Tongue (tissue), 3 donors: ENCODE measurements at places on chromosomes 4 and X.

DNA sequence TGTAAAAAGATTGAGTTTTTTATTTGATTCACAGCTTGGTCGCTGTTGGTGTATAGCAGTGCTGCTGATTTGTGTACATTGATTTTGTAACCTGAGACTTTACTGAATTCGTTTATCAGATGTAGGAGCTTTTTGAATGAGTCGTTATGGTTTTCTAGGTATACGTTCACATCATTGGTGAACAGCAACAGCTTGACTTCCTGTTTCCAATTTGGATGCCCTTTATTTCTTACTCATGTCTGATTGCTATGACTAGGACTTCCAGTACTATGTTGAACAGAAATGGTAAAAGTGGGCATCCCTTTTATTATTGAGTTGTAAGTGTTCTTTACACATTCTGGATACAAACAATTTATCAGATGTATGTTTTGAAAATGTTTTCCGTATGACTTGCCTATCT is 76.0 kb downstream of the ADGRG4 start:
- no peak for DNase-seq

DNA sequence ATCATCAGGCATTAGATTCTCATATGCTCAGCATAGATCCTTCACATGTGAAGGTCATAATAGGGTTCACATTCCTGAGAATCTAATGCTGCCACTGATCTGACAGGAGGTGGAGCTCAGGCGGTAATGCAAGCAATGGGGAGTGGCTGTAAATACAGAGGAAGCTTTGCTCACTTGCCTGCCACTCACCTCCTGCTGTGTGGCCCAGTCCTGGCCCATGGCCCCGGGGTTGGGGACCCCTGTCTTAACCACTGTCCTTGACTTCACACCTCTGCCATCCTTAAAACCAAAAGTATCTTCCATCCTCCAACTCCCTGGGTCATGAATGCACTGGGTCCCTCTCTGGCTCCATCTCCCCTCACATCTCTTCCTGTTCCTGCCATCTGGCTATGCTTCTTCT is 129.1 kb downstream of the HMX1 start:
- no peak for DNase-seq

DNA sequence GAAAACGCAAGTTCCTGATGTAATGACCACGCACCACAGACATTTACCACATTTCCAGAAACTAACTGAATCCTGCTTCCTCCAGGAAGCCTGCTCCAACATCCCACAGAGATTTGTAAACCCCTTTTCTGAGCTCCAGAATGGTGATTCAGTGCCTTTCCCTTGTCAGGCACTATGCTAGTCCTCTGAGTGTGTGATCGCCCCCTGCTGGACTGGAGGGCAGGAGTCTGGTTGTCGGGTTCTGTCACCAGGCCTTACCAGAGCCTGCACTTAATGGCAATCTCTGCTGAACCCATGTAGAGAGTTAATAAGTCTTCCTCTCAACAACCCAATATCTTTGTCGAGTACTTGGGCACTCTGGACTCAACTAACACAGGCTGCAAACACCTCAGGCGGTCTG is 14.5 kb upstream of the KDM5C start:
- DNase-seq: no peak

- DNase-seq: peak; percentile 80
Measured at GRCh38 chrX:139559383-139560042, 29.0 kb downstream of the F9 start.

- no peak for DNase-seq
Measured at GRCh38 chr4:68445111-68445510, 2.2 kb upstream of the TMPRSS11E start.

- peak; percentile 84 for DNase-seq
Measured at GRCh38 chr4:147362938-147363337, 118.0 kb upstream of the EDNRA start.

DNA sequence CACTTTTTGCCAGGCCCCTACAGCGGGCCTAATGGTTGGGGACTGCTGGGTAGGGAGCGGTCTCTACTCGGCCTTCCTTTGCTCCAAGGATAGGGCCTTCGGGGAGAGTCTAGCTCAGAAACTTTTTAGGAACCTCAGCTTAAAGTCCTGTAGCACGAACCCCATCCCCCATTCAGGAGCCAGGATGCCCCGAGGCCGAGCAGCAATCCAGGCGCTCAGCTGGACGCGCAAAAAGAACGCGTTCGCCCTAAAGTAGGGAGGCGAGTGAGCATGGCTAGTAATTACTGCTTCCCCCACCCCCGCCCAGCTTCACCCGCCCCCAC is 9.7 kb downstream of the POU4F2 start:
- no peak for DNase-seq

- DNase-seq: no peak
Measured at GRCh38 chr4:76639288-76639687, 204.3 kb downstream of the SHROOM3 start.

DNA sequence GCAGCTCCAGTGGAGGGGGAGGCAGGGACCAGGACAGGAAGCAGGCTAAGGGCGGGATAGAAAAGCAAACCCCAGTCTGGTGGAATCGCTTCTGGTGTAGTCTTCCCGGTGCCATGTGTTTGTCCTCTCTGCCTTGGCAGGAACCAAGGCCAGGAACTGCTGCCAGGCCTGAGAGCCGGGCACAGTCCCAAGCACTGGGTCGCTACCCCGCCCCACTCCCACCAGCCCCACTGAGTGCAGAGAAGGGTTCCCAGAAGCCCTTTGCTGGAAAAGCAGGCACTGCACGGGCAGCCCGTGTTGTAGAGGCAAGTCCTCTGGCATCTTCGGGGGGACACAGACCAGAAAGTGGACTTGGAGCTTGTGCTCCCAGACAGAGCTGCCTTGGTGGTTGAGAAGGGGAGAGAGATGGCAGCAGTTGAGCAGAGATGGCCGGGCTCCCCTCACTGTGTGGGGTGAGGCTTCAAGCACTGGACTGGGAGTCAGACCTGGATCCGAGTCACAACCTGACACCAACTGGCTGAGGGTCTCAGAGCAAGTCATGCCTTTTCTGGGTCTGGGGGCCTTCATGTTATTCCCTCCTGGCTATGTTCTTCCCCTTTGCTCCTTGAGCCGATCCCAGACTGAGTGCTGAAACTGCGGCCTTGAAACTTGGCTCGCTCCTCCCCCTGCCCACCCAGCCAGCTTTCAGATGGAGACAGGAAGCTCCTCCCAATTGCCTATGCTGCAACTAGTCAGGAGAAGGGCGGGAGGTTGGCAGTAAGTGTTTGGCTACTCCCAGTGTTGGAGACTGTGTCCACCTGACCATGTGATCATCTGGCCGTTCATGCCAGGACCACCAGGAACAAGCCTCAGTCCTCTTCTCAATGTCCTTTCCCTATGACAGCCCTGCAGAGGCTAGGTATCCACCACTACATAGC is 59.7 kb upstream of the MTM1 start:
- peak; percentile 83 for DNase-seq

DNA sequence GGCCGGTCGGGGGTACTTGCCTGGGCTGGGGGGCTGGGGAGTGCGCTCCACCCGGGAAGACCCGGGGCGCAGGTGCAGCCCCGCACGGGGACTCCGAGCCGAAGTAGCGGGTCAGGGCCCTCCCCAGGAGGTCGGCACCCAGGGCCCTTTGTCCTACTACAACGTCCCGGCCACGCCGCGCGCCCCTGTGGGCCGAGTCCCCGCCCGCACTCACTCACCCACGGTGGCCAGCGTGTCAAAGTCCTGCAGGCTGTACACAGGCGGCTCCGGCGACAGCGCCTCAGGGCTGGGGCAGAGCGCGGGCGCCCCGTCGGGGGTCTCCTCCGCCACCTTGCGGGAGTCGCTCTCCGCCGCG is 602 bp downstream of the PRKX start:
- no peak for DNase-seq

- DNase-seq: peak; percentile 80
Measured at GRCh38 chrX:150476164-150476699, 92.2 kb upstream of the MTM1 start.

DNA sequence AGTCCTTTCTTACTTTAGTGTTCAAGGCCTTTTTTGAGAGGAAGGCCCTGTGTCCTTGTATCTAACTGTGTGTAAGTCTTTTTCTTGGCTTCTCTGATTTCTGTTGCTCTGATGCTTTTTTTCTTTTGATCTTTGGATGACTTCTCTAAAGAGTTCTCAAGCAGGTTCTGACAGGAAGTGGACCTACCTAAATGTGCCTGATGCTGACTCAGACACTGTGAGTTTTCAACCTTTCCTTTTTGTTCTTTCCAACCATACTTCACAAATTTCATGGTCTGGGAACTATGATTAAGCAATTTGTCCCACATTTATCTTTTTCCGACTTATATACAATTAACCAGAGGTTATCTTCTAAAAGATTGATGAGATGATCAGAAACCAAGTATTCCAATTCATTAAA is 96.5 kb downstream of the SYTL5 start:
- no peak for DNase-seq

DNA sequence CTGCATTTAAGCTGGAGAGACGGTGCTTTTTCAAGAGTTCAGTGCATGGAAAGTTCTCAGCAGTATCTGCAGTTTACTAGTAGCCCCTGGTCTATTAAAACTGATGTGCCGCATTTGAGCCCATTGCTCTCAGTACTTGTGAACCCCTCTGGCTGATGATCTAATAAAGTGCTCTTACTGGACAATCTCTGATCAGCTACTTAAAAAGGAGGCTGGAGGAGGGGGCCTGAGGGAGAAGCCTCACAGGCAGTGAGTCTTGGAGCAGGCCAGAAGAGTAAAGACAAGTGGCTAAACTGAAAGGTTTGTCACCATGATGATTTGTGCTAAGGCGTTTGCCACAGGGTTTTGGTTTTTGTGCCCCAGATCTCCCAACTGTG is 138.5 kb downstream of the ARX start:
- no peak for DNase-seq

DNA sequence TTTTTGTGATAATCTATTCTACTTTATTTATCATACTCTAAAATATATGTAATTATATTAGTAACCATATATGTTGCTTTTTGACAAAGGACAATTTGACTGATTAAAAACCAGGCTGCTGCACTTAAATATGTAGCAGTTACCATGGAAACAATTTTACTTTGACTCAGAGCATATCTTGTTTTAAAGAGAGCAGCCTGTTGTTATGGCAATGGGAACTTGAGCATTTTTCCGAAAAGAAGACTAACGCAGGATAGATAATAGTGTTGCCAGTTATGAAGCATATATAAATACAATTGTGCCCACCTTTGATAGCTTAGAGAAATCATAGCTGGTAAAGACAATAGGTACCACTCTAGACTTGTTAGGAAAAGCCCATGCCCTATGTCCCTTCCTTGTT is 283.0 kb downstream of the GASK1B start:
- DNase-seq: no peak

DNA sequence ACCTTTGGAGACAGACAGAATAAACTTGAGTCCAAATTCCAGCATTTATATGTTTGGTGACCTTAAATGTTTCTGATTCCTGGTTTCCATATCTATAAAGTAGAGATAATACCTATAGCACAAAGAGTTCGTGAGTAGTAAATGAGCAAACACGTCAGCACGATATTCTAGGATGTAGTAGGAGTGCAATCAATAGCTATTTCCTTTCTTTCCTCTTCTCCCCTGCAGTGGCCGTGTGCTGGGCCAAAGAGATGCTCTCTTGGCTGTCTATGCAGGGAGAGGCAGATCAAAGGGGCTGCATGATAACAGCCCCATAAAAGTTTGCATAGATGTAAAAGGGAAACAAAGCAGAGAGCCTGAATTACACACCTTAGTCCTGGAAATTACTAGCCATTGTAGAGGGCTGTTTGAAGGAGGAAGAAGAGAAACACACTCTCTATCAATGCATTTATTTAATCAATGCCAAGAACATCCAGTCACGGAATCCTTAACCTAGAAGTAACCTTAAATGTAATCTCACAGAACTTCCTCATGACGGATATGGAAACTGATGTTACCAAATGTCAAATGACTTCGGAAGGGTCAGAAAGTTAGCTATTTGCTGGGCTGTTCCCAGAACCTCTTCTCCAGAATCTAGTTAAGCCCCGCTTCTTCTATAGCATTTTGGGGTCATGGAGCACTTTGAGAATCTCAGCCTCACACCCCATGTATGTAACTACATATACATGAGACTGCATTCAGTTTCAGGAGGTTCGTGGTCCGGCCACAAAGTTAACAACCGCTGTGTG is 35.5 kb upstream of the PLAC8 start:
- no peak for DNase-seq

DNA sequence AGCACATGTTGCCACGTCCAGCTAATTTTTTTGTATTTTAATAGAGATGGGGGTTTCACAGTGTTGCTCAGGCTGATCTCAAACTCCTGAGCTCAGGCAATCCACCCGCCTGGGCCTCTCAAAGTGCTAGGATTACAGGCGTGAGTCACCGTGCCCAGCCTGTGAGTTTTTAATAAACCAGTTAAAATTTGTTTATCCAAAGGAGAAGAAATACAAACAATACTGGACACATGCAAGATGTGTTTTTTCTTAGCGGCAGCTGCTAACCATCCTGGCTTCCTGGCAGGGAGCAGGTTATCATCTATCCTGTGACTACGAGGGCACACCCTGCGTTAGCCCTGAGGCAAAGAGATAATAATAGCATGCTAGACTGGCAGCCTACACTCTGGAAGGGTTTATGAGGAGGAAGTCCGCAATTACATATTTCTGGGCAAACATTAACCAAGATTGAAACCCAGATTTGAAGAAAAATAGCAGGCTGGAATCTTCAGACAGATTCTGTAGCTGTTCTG is 191.4 kb downstream of the SPRY1 start:
- peak; percentile 62 for DNase-seq

- no peak for DNase-seq
Measured at GRCh38 chrX:150849996-150850720, 48.3 kb downstream of the CD99L2 start.

DNA sequence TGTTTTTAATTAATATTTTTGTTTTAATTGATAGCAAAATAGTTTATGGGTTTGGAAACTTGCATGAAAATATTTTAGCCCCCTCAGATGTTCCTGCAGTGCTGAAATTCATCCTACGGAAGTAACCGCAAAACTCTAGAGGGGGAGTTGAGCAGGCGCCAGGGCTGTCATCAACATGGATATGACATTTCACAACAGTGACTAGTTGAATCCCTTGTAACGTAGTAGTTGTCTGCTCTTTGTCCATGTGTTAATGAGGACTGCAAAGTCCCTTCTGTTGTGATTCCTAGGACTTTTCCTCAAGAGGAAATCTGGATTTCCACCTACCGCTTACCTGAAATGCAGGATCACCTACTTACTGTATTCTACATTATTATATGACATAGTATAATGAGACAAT is 40.4 kb downstream of the MAP7D3 start:
- no peak for DNase-seq

- no peak for DNase-seq
Measured at GRCh38 chr4:6495296-6495590, 22.8 kb upstream of the PPP2R2C start.

DNA sequence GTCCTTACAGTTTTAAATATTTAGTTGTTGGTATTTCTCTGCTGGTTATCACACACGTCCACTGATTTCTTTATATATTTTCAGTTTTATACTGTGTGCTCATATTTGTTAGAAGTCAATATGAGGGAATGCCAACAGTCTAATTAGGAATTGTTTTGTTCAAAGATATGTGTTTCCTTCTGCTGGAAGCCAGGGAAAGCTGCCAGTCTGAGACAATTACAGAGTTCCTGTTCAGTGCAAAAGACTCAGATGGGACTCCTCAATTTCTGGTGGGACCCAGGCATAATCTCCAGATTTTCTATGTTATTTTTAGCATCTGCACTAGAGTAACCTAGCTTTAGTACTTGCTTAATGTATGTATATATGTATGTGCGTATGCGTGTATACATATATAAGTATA is 486.0 kb downstream of the GRID2 start:
- no peak for DNase-seq
